Head of caudate nucleus (tissue), 42 donors: ENCODE measurements at places on chromosomes 3 and 15.
A peak's percentile ranks its signal among the peaks of the same experiment; 100 is the strongest.

DNA sequence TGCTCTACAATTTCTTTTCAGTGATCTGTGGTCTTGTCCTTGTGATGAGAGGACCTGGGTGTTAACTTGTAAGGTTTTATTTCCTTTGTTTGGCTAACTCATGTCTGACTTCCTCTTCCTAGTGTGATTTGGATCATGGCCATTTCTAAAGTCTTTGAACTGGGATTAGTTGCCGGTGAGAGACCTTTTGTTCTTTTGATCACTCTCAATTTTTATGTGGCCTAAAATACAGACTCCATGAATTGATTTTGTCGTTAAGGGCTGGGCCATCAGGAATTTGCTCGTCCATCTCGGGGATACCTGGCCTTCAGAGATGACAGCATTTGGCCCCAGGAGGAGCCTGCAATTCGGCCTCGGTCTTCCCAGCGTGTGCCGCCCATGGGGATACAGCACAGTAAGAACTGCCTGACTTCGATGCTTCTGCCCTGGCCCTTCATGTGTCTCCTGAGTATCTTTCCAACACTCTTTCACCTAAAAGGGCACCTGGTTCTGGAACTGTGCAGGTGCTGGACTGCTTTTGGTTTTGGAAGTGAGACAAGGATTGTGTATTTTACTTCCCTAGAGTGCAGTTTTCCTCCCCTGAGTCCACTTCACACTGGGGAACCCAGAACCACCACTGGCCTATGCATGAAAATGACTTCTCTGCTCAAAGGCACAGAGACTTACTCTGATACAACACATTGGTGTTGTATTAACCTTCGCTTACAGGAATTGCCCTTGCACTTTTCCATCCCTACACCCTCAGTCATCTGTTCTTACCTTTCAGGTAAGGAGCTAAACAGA, 13.1 kb upstream of the LRRC2 start:
- no peak for DNase-seq

- no peak for DNase-seq
These were observed 26.8 kb downstream of the ESYT3 start for GRCh38 chr3:138461246-138461645.

GRCh38 chr3:195870442-195870841, 37.9 kb downstream of the TNK2 start:
- no peak for DNase-seq

- no peak for DNase-seq
These were observed 705 bp upstream of the TFRC start for GRCh38 chr3:196082619-196082971.

DNA sequence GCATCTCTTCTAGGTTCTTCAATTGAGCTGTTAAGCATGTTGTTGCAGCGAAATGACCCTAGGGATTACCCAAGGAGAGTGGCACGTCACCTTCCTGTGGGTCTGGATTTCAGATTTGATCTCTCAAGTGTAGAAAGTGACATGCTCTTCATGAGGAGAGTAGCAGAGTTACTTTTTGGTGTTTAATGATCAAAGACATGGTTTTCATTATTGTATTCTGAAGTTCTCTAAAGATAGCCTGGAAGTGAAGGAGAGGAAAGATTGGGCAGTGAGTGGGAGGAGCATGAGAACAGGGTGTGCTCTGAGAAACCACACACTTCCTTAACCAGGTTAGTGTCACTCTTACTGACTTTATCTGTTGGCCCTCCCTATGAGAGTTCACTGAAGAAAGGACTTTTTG, 153.6 kb downstream of the AKAP13 start:
- no peak for DNase-seq

DNA sequence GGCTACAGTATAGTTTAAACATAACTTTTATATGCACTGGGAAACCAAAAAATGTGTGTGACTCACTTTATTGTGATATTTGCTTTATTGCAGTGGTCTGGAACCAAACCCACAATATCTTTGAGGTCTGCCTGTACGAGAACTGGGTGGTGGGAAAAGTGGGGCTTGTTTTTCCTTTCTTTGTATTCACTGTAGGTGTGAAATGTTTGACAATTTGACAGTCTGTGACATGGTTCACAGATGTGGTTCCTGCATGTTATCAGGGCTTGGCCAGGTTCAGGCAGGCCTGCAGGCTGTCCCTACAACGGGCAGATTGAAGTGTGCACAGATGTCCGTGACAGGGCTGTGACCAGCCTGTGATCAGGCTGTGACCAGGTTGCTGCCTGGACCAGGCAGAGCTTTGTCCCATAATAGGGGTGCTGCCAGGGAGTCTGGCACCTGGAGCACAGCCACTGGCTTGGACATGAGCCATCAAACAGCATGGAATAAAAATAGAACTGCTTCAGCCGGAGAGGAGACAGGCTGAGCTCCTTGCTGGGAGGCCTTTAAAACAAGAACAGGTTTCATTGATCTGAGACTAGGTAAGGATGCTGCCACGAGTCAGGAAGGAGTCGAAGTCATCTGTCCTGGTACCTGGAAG, 61.0 kb downstream of the KLF13 start:
- no peak for DNase-seq

GRCh38 chr15:78059110-78059839, 18.2 kb downstream of the TBC1D2B start:
- no peak for DNase-seq

DNA sequence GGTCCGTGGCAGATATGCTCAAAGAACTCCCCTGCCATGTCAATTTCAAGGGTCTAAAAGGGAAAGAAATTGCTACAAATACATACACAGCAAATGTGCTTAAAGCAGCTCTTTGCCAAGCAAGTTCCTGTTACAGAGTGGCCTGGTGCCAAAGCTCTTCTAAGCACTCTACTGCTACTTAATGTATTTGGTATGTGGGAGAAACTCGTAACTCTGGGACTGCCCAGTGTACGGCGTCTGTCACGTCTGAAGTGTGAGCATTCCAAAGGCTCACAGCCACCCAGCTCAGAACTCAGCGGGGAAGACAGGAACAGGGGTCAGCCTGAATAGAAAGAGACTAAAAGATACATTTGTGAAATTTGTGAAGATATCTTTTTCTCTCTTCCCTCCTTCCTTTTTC, 54.6 kb downstream of the RBMS3 start:
- peak; percentile 27 for DNase-seq

DNA sequence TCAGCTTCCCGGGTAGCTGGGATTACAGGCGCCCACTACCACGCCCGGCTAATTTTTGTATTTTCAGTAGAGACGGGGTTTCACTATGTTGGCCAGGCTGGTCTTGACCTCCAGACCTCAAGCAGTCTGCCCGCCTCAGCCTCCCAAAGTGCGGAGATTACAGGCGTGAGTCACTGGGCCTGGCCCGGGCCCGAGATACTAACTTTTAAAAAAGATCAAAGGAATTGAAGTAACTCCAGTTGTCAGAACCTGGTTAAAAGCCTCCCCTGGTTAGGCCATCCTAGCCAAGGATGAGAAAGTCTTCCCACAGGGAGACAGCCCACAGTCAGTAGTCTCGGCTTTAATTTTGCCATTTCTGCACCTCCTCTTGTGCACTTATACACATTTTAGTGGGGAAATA, 212.3 kb upstream of the MCTP2 start:
- DNase-seq, result no peak

DNA sequence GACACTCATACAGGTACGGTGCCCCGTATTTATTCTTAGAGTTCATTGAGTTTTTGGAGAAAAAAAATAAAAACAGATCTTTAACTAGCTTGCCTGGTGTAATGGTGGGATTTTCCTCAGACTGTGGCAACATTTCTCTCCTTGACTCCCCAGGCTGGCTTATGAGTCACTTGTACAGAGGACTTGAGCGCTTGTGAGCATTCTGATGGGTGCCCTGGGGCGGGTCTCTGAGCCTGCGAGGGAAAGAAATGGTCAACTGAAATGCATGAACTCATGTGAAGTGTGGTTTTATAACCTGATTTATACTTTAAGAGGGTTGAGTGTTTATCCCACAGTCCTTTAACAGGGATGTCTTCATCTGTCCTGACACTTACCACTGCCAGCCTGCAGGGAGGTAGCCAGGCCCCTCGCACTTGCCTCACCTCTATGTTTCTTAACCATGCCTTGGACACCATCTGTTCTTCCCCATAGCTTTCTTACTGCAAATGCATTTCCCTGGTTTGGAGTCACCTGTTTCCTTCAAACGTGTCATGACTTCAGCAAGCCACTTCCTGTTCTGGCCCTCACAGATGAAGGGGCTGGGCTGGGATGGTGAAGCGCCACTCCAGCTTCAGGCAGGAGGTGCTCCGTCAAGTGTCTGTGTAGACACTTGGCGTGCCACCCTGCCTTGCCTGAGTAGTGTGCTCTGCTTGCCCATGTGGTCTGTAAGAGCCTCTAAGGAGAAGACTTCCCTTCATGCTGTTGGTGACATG, 118.7 kb downstream of the PDE8A start:
- no peak for DNase-seq

DNA sequence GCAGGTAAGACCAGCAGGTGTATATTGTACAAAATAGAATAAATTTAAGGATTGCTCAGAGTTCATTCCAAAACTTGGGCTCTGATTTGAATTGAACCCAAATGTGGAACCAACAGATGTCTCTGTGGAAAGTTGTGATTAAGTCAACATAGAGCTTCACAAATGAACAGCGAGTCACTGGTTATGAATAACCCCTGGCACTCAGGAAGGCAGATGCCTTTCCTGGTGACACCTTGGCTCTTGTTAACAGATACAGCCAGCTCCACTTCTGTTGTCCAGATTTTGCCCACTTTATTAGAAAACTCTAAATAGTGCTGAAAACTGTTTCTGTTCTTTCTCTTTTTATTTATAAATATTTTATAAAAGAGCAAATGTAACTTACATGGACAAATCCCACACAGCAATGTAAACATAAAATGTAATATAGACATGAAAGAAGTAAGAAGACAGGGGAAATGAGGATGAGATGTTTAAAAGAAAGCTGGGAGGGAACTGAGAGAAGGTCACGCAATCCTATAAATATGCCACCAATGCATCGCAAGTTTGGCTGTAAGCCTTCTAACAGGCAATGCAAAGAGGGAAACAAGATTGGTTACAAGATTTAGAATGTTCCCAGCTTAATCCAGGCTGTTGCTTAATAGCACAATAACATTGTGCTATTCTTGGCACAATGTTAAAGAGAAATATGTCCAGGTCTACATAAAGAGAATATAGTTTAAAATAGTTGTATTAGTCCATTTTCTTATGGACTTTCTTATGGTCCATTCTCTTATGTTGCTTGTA, 495.5 kb downstream of the TAFA4 start:
- no peak for DNase-seq

- DNase-seq, result no peak
These were observed 14.0 kb upstream of the KLF15 start for GRCh38 chr3:126371096-126371705.

DNA sequence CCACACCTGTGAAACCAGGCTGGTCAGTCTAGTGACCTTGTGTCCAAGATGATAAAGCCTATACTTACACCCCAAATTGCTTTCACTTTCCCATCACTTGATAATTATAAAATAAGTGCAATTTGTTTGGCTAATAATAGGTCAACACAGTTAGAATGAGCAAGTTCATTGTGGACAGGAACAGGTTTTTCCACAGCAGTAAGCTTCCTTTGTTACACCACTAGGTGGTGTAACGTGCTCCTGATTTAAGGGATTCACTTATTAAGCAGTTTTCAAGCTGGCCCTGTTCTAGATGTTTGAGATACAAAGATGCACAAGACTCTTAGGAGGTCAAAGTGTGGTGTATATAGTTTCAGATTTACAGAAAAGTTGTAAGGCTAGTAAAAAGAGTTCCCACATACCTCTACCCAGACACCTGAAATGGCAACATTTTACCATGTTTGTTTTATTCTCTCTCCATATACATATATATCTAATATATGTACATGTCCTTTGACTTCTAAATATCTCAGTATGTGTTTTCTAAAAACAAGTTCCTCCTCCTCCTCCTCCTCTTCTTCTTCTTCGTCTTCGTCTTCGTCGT, 6.8 kb upstream of the MFSD1 start:
- no peak for DNase-seq

DNA sequence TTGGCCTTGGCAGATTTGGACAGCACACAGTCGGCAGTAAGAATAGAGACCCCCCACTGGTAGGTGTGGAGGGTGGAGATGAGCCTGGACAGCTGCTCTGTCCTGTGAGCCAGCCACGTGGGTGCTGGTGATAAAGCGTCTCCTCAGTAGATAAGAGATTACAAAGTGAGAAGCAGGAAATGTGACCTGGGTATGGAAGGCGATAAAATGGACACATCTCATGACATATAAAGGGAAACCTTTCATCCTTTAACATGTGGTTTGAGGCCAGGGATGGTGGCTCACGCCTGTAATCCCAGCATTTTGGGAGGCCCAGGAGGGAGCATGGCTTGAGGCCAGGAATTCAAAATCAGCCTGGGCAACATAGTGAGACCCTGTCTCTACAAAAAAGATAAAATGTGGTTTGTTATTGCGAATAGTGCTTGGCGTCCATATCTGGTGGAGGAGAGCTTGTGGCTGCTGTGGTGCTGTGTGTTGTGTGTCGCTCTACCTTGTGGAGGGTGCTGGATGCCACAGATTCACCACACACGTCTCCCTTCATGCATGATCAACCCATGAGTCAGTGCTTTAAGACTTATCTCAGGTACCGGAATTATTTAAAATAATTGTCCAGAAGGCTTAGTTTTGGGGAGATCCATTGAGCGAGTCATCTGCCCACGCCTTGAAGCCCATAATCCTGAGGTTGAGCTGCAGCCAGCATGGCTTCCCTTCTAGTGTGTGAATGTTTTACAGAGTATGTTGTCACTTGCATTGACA, 157.0 kb downstream of the GABRG3 start:
- no peak for DNase-seq

DNA sequence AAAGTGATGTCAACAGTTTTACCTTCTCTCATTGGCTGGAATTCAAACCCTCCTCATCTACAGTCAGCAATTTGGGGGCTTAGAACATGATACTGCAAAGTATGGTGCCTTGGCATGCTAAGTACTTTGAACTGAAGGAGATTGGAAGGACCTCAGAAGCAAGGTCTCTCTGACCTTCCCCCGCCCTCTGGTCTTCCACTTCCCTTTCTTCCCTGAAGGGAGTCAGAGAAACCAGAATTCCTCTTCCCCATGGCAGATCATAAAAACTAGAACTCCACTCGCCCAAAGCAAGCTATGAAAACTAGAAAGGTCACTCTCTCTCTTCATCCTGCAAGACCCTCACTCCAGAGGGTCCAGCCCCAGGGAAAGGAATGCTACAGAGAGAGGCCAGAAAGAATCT, 64.2 kb downstream of the CD200R1L start:
- no peak for DNase-seq

GRCh38 chr3:16666206-16666605, 61.0 kb upstream of the DAZL start:
- no peak for DNase-seq

DNA sequence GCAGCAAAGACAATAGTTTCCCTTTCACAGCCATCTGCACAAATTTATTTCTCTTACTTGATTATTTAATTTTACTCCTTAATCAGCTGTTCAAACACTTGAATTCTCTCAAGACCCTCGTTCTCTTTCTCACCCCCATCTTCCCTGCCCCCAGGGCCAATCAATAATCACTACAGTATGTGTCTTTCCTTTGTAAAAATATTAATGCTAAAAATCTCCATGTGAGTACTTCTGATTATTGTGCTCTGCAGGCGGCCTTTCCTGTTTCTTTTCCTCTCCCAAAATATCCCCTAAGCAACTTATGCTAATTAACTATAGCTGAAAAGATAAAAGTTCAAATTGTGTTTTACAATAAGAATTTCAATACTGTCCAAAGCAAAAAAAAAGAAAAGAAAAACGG, 617.0 kb upstream of the CBLB start:
- DNase-seq, result no peak

- DNase-seq, result no peak
These were observed 38.1 kb upstream of the LACTB start for GRCh38 chr15:63083541-63083940.

- no peak for DNase-seq
These were observed 15.0 kb upstream of the EHD4 start for GRCh38 chr15:41987246-41987924.
